GM23338 (cell line): ENCODE measurements at places on chromosomes 2 and 18. TPM values are rescaled to one million over a fixed set of nuclear protein-coding genes. Genes with fewer than 3 reads are reported as not detected.

GRCh38 chr2:113083296-113083695, 15.5 kb downstream of the IL1F10 start:
- H3K4me3 ChIP-seq = no peak overlapping the region
- no peaks in the 10 kb centered on the region for H3K36me3 ChIP-seq
- H3K4me1 ChIP-seq = peaks cover 8% of the 10 kb centered on the region
- no peak overlapping the region for H3K27ac ChIP-seq

The KCNF1 gene
- total RNA-seq = 0.70 and 1.5 TPM in 2 replicates

DNA sequence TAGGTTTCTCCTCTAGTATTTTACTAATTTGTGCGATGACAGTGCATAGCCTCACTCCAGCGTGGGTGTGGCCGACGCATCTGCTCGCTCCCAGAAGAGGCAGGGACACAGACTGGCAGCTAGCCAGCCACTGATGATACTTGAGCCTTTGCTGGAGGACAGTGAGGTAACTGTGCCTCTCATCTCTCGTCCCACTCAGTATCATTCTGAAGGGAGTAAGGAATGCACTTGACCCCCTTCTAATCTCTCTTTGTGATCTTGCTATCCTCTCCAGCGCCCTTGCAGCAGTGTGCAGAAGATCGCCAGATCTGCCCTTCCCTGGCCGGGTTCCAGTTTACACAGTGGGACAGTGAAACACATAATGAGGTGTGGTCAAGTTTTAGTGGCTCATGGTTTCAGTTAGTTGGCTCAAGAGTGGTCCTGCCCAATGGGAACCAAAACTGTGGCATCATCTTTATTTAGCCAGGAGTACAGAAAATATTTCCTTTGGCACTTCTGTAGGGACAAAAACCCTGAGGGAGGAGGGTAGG, 17.5 kb downstream of the NCAPH start:
- H3K27me3 ChIP-seq = no peaks in the 10 kb centered on the region
- no peaks in the 10 kb centered on the region for H3K4me1 ChIP-seq
- peaks cover 56% of the 10 kb centered on the region for H3K36me3 ChIP-seq
- H3K27ac ChIP-seq = no peak overlapping the region

GRCh38 chr18:21254576-21254975, 12.5 kb downstream of the GREB1L start:
- no peaks in the 10 kb centered on the region for H3K36me3 ChIP-seq
- H3K27me3 ChIP-seq = peaks cover 17% of the 10 kb centered on the region; the same call in 1 of the 2 replicates
- H3K4me3 ChIP-seq = no peak overlapping the region

- H3K4me1 ChIP-seq = peaks cover 32% of the 10 kb centered on the region
- H3K4me3 ChIP-seq = no peak overlapping the region
- no peaks in the 10 kb centered on the region for H3K27me3 ChIP-seq
- DNase-seq = no peak
- H3K36me3 ChIP-seq = no peaks in the 10 kb centered on the region
Measured at GRCh38 chr2:207898354-207898695, 127.0 kb downstream of the PLEKHM3 start.

- DNase-seq = no peak
- H3K4me1 ChIP-seq = peaks cover 19% of the 10 kb centered on the region
- no peak overlapping the region for H3K27ac ChIP-seq
- H3K27me3 ChIP-seq = peaks cover 26% of the 10 kb centered on the region
- H3K4me3 ChIP-seq = no peak overlapping the region
Measured at GRCh38 chr2:144459286-144459685, 60.6 kb downstream of the ZEB2 start.

DNA sequence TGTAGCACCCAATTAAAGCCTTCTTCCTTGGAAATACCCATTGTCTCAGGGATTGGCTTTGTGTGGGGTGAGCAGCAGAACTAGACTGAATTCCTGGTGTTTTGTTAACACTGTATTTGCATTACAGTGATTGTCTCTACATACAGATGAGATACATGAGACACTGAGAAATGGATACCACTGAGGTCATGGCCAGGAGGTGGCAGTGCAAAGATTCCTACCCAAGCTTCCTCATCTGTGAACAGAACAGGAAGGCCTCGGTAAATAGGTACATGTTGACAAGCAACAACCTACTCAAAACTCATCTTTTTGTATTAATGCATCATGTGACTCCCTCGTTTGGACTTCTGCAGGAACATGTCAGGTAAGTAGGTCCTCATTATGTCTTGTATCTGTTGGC, 445.8 kb upstream of the RGPD4 start:
- no peaks in the 10 kb centered on the region for H3K4me1 ChIP-seq
- no peak overlapping the region for H3K4me3 ChIP-seq
- DNase-seq = no peak
- H3K27ac ChIP-seq = no peak overlapping the region

The CYTIP gene
- total RNA-seq = not detected in 2 replicates

- no peak for DNase-seq
- H3K27me3 ChIP-seq = no peaks in the 10 kb centered on the region
- peaks cover 35% of the 10 kb centered on the region for H3K4me1 ChIP-seq
- no peak overlapping the region; the same call in 1 of the 2 replicates for H3K27ac ChIP-seq
- H3K4me3 ChIP-seq = peak overlapping the region; percentile 71
Measured at GRCh38 chr18:54222922-54223567, 1.4 kb downstream of the MBD2 start.

The RPL31 gene
- total RNA-seq = 819 and 926 TPM in 2 replicates

GRCh38 chr2:45691171-45691999, 39.9 kb downstream of the PRKCE start:
- no peaks in the 10 kb centered on the region for H3K4me1 ChIP-seq
- no peak overlapping the region for H3K27ac ChIP-seq
- no peak overlapping the region for H3K4me3 ChIP-seq
- no peaks in the 10 kb centered on the region for H3K36me3 ChIP-seq
- DNase-seq = no peak

The NT5C1B gene
- not detected in 2 replicates for total RNA-seq

The FABP1 gene
- total RNA-seq = not detected in 2 replicates

The OSBPL6 gene
- 7.9 and 8.5 TPM in 2 replicates for total RNA-seq

GRCh38 chr2:22628221-22628620, 756.8 kb upstream of the KLHL29 start:
- no peaks in the 10 kb centered on the region; the same call in 1 of the 2 replicates for H3K36me3 ChIP-seq
- no peak overlapping the region for H3K27ac ChIP-seq
- no peak overlapping the region for H3K4me3 ChIP-seq

GRCh38 chr2:28475088-28475595, 20.7 kb upstream of the PLB1 start:
- no peaks in the 10 kb centered on the region for H3K36me3 ChIP-seq
- no peaks in the 10 kb centered on the region for H3K27me3 ChIP-seq
- DNase-seq = no peak
- H3K27ac ChIP-seq = no peak overlapping the region
- no peaks in the 10 kb centered on the region for H3K4me1 ChIP-seq

- H3K36me3 ChIP-seq = peaks cover 21% of the 10 kb centered on the region
- no peaks in the 10 kb centered on the region for H3K27me3 ChIP-seq
- no peak overlapping the region for H3K4me3 ChIP-seq
- no peaks in the 10 kb centered on the region for H3K4me1 ChIP-seq
- DNase-seq = no peak
Measured at GRCh38 chr2:20027260-20027677, 14.8 kb upstream of the MATN3 start.

DNA sequence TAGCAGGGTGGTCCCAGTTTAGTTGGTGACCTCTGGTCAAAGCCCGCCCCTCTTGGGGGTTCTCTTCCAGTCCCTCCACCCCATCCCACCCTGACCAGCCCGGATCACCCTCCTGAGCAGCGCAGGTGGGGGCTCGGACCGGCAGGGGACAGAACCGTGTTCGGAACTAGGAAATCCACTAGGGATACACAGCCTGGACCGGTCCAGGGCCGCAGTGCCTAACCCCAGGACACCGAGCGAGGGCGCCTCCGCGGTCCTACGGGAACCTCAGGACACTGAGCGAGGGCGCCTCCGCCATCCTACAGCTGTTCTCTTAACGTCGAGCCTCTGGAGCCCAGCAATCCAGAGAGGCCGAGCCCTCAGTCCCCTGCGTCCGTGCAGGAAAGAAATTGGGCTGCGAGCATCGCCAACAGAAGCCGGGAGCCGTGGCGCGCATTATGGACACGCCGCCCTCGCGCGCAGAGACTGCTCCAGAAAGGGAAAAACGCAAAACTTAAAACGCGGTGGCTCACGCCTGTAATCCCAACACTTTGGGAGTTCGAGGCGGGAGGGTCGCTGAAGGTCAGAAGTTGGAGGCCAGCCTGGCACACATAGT, 8.5 kb downstream of the RAX start:
- H3K4me3 ChIP-seq = peak overlapping the region; percentile 57
- peaks cover 39% of the 10 kb centered on the region for H3K4me1 ChIP-seq
- peak; percentile 56 for DNase-seq
- no peak overlapping the region for H3K27ac ChIP-seq

GRCh38 chr2:17933256-17933655, 54.8 kb downstream of the KCNS3 start:
- H3K4me3 ChIP-seq = no peak overlapping the region
- peaks cover 4% of the 10 kb centered on the region; the same call in 1 of the 2 replicates for H3K36me3 ChIP-seq
- DNase-seq = no peak
- peaks cover 28% of the 10 kb centered on the region for H3K4me1 ChIP-seq

- no peaks in the 10 kb centered on the region for H3K36me3 ChIP-seq
- no peak overlapping the region for H3K4me3 ChIP-seq
- H3K27ac ChIP-seq = no peak overlapping the region
- DNase-seq = no peak
Measured at GRCh38 chr18:77529492-77530176, 280.0 kb downstream of the GALR1 start.

DNA sequence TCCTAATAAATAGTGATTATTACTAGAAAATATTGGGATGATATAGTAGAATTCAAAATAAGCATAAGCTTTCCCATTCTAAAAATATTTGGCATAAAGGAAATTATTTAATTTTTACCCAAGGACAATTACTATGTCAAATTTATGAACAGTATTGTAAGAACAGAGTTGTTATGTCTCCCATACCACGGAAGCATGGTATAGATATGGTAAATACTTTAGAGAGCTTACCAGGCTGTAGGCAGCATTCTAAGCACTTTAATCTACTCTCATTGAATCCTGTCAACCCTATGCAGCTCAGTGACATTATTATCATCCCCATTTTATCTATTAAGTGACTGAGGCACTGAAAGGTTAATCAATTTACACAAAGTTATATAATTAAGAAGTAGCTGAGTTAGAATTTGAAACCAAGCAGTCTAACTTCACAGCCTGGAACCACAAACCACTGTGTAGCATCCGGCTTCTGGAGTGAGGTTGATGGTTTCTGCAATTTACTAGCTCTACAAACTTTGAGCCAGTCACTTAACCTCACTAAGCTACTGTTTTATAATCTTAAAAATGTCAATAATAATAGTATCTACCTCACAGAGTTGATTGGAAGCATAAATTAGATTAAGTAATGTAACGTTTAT, 323.7 kb downstream of the ARHGAP15 start:
- no peak overlapping the region for H3K4me3 ChIP-seq
- H3K36me3 ChIP-seq = no peaks in the 10 kb centered on the region
- DNase-seq = no peak
- H3K27ac ChIP-seq = no peak overlapping the region

- H3K4me3 ChIP-seq = no peak overlapping the region
- no peaks in the 10 kb centered on the region for H3K4me1 ChIP-seq
- DNase-seq = no peak
- H3K27me3 ChIP-seq = no peaks in the 10 kb centered on the region
- H3K36me3 ChIP-seq = no peaks in the 10 kb centered on the region
- no peak overlapping the region for H3K27ac ChIP-seq
Measured at GRCh38 chr2:73877071-73877802, 15.6 kb upstream of the ACTG2 start.

GRCh38 chr2:213067888-213068287, 83.5 kb downstream of the IKZF2 start:
- no peaks in the 10 kb centered on the region for H3K27me3 ChIP-seq
- no peaks in the 10 kb centered on the region for H3K36me3 ChIP-seq
- DNase-seq = no peak
- peaks cover 24% of the 10 kb centered on the region for H3K4me1 ChIP-seq
- no peak overlapping the region for H3K4me3 ChIP-seq
- no peak overlapping the region for H3K27ac ChIP-seq

GRCh38 chr2:232492236-232492848, 4.7 kb upstream of the ECEL1 start:
- H3K4me1 ChIP-seq = peaks cover 19% of the 10 kb centered on the region
- no peak for DNase-seq
- H3K27ac ChIP-seq = no peak overlapping the region
- H3K27me3 ChIP-seq = peaks cover 26% of the 10 kb centered on the region
- H3K36me3 ChIP-seq = no peaks in the 10 kb centered on the region

GRCh38 chr18:49591775-49592174, 29.9 kb downstream of the LIPG start:
- no peak overlapping the region for H3K27ac ChIP-seq
- no peak overlapping the region for H3K4me3 ChIP-seq
- no peak for DNase-seq
- H3K4me1 ChIP-seq = peaks cover under 1% of the 10 kb centered on the region; the same call in 1 of the 2 replicates

DNA sequence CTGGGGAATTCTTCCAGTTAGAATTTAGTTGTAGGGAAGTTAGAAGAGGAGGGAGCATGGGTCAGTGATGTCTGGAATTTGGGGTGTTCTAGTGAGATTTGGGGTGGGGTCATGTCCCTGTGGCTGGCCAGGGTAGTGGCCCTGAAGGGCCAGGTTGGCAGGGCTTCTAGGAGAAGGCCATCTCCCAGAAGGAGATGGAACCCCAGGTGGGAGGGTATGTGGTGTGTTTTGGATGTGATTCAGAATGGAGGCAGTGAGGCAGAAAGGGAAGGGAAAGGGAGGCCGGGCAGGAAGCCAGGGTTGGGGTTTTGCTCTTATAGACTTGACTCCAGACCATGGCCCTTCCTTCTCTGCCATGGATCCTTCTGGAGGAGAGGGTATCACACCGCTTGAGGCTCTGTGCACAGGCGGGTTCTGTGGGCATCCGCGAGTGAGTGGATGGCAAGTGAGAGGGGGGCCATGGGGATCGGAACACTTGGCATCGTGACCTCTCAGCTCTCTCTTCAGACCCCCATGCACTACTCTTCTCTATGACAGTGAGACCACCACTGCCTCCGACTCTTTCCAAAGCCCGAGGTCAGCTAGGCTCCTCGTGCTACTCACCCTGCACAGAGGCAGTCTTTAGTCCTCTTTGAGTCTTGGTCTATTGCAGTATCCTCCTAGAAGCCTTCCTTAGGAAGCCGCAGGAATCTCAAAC, 7.3 kb downstream of the GREB1 start:
- H3K27me3 ChIP-seq = no peaks in the 10 kb centered on the region
- H3K4me3 ChIP-seq = no peak overlapping the region; the same call in 1 of the 2 replicates

The MERTK gene
- total RNA-seq = 8.7 and 9.0 TPM in 2 replicates

GRCh38 chr2:164593541-164593940, 27.7 kb downstream of the GRB14 start:
- peak; percentile 63 for DNase-seq
- no peaks in the 10 kb centered on the region for H3K36me3 ChIP-seq
- no peak overlapping the region for H3K27ac ChIP-seq
- no peak overlapping the region for H3K4me3 ChIP-seq
- no peaks in the 10 kb centered on the region; the same call in 1 of the 2 replicates for H3K4me1 ChIP-seq
- H3K27me3 ChIP-seq = no peaks in the 10 kb centered on the region
